ENCODE measurements at places on chromosomes 7 and 10.

- no peak for DNase-seq
Measured at GRCh38 chr10:129845111-129845753, 118.8 kb downstream of the EBF3 start.

GRCh38 chr10:101442456-101442800 lies 88.5 kb downstream of the BTRC start:
- no peak for DNase-seq

DNA sequence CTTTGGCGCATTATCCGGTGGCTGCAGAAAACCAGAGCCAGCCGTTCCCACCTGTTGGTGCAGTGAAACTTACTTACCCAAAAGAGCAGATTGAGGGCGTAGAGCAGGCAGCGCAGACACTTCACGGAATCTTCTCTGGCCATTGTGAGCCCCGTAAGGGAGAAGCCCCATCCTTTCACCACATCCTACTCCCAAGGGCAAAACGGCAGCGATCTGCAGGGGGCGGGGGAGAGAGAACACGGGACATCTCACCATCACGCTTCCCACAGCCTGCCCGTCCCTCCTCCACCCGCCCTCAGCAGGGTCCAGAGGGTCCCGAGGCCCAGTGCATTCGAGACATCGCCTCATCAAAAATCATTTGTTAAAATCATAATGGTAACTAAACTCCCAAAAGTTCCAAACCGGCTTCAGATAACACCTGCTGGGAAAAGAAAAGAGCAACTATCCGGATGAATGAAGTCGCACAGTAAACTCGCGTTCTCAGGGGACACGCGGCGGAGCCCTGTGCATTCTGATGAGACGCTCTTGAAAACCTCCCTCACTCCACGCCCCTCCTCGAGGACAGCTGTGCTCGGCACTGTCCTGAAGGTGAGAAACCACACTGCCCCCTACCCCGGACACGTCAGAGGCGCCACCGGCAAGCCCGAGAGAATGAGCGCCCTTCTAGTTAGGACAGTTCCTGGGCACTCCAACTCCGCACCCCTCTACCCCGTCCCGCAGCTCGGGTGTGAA lies 1.2 kb downstream of the TSPAN12 start:
- no peak for DNase-seq

DNA sequence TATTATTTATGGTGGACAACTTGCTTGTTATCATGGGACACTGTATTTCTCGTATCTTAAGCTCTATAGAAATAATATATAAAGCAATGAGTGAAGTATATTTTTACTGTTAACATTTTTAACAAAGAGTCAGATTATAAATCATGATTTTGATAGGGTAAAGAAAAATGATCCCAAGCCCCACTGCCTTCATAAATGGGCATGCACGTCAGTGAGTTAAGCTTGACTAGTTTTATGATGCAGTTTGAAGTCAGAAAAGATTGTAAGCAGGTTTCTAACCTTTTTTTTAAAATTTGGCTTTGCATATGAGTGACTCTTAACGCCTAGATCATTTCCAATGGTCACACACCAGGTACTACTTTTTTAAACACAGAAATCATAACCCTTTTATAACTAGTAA lies 152.8 kb downstream of the GNAT3 start:
- no peak for DNase-seq

DNA sequence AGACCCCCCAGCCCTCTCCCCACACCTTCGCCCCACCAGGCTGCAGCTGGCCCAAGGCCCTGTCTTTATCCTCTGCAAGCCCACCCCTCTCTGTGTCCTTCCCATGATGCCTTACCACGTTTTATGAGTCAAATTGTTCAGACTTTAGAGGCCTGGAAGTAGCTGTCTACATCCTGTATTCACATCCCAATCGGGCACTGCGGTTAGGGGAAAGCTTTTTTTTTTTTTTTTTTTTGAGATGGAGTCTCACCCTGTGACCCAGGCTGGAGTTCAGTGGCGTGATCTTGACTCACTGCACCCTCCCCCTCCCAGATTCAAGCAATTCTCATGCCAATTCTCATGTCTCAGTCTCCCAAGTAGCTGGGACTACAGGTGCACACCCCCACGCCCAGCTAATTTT lies 121.5 kb upstream of the SH2B2 start:
- DNase-seq = no peak

DNA sequence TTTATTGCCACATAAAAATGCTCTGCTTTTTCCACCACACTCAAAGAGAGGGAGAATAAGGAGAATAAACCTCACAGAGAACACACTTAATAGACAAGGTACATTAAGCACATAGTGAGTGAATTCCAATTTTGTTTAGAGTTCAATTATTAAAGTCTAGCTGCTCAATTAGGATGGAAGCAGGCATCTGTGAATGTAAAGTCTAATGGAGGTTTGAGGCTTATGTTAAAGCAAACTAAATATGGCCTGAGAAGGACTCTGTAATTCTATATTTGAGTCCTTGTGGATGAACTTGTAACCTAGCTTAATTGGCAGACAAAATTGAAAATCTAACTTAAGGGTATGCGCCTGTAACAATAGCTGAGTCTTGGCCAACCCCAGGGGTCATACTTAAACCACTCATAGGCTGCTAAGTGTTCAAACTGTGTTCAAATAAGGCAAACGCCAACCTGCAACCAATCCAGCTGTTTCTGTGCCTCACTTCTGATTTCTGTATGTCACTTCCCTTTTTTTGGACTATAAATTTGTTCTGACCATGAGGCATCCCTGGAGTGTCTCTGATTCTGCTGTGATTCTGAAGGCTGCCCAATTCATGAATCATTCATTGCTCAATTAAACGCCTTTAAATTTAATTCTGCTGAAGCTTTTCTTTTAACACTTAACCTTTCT lies 31.3 kb upstream of the NME8 start:
- peak; percentile 42 for DNase-seq

DNA sequence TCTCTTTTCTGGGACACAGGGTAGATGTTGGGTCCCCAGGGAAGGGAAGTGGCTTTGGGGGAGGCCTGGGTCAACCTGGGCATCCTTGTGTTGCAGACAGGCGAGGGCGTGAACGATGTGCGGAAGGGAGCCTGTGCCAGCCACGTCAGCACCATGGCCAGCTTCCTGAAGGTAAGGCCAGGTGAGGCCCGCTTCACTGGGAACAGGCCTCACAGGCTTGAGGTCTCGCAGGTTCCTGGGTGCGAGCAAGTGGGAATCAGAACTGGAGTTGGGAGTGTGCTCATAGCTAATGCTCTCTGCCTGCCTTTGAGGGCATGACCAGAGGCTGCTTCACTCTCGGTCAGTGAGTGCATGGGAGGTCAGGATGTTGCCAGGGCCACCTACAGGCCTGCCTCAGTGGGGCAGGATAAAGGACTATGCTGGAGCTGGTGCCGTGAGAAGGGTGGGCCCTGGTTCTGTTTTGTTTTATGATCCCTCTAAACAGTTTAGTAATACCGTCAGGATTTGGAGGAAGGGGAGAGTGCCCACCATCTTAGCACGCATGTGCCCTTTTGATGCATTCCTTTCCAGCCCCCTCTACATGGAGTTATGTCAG lies 8.4 kb downstream of the DBNL start:
- DNase-seq = no peak

GRCh38 chr7:157587051-157587804 lies 250.4 kb downstream of the DNAJB6 start:
- no peak for DNase-seq

- DNase-seq = peak; percentile 87
Measured at GRCh38 chr7:21941611-21942141, 4.0 kb downstream of the CDCA7L start.
